Effector memory CD8-positive, alpha-beta T cell (primary cell): ENCODE measurements at places on chromosomes 12 and 14.
A peak's percentile ranks its signal among the peaks of the same experiment; 100 is the strongest.

DNA sequence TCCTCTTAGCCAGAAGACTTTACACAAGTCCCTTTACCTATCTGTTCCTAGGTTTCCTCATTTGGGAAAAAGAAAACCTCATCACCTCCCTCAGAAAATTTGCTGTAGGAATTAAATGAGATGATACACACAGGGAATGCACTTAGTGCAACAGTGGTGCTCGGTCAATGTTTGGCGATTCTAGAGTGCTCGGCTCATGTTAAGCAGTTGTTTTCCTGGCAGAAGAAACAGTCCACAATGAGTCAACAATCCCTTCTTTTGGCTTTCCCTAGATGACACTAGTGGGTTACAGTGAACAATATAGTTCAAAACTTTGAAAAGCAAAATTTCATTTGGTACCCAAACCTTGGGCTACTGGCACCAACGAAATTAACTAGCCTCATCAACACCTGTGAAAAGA is 3.9 kb upstream of the TMEM233 start:
- no peak for DNase-seq

DNA sequence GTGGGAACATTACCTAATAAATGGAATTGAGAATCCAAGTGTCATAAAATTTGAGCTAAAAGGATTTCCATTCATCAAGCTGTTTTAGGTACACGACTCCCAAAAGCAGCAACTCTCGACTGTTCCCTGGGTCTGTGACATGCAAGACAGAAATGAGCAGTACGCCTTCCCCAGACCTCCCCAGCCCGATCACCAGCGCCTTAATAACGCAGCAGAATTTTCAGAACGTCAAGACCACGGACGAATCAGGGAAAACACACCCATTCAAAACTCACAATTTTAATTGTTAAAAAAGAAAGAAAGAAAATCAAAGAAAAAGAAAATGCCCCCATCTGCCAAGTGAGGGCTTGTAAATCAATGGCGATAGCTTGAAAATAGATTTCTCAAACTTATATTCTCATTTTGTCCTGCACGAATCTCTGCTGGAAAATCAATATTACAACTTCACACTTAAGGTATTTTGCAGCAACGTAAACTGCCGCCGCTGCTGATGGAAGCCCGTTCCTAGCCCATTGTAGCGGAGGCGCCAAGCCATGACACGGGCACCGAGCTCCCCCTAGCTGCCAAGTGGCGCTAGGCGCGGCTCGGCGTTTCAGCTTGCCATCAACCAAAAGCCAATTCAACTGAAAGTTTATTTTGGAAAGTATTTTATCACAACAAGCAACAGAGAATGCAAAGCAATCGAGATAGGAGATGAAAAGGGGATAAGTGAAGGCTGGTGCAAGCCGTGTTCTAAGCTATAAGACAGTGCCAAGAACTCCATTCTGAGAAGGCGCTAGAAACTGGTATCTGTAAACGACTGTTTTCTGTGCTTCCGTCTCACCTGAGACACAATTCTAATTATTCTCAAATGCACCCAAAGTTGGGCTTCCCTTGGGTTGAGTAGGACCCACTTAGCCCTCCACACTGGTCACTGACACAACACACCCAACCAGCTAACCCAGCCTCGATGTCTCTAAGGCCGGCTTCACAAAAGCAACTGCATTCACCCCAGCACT is 5.5 kb downstream of the BCL11B start:
- DNase-seq, result peak; percentile 89

DNA sequence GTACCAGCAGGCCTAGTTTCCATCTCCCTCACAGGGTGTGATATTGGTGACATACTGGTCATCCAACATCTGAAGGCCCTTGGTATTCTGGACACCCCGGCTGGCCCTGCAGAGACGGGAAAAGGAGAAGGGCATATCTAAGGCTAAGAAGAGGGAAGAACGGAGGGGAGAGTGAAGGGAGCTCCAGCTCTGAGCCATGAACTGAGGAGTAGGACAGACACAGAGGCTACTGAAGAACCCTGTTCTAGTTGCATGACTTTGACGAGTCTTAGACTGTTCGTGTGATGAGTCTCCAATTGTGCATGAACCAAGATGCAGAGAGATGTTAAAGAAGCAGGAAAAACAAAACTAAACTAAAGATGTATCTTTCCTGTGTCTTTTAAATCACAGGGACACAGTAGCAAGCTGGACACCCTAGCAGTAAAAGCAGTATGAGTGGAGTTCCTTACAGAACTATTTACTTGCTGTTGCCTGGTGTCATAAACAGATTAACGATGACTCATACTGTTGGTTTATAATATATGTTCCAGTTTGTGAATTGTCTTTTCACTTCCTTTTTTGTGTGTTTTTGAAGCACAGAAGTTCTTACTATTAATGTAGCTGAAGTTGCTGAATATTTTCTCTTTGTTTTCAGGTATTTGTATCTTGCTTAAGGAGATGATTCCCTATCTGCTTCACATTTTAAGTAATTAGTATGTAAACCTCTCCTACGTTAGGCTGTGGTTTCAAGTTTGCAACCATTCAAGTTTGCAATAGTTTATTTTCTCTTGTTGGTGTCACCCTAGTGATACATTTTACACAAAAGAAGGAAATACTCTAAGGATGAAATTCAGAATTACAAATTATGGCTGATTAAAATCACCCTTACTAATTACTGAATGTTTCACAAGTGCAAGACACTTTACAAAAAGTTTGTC is 15.7 kb downstream of the FAR2 start:
- no peak for DNase-seq

DNA sequence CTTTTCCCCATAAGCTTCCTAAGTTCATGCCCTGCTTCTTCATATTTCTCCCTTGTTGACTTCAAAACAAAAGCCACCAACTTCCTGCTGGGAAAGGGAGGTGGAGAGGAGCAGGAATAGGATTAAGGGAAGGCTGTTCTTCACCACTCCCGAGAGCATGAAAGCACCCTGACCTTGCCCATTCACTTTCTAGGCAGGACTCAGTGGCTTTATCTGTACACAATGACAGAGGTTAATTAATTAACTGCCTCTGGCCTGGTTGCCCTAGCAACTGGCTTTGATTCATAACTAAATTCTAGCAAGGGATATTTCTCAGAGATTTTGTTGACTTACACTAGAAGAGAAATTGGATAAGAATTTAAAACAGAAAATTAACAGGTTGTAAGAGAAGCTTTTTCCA is 396.8 kb downstream of the RPS29 start:
- DNase-seq, result no peak

GRCh38 chr12:32824596-32824995 is 68.9 kb upstream of the YARS2 start:
- no peak for DNase-seq

- DNase-seq, result no peak
These were observed 251.4 kb downstream of the MSRB3 start for GRCh38 chr12:65529771-65530435.

DNA sequence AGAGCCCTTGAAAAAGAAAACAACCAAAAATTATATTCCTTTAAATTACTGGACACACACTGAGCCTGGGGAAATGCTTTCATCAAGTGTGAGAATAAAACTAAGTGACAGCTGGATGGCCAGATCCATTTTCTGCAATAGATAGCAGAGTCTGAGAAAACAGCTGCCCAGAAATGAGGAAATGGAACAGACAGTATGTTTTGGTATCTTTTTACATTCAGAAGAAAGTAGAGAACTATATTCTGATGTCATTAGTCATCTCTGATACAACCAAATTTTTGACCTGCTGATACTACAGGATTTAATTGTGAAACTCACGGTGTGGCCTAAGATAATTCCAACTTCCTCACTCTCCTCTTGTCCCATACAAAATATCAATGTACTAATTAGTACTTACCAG is 78.2 kb downstream of the HMGA2 start:
- no peak for DNase-seq

DNA sequence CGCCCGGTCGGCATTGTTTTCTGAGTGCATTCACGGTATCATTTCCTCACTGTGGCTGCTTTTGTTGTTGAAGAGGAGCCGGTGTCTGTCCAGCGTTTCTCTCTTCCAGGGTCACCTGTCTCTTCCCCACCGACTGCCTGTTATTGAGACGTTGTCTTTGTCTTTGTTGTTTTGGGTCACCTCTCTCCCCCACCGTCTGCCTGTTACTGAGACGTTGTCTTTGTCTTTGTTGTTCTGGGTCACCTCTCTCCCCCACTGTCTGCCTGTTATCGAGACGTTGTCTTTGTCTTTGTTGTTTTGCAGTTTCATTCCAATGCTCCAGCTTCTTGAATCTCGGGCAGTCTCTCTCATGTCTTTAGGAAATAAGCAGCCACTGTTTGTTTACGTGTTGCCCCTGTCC is 69.9 kb downstream of the DDX51 start:
- DNase-seq, result no peak

GRCh38 chr12:104011253-104011652 is 38.7 kb downstream of the GLT8D2 start:
- DNase-seq, result no peak

DNA sequence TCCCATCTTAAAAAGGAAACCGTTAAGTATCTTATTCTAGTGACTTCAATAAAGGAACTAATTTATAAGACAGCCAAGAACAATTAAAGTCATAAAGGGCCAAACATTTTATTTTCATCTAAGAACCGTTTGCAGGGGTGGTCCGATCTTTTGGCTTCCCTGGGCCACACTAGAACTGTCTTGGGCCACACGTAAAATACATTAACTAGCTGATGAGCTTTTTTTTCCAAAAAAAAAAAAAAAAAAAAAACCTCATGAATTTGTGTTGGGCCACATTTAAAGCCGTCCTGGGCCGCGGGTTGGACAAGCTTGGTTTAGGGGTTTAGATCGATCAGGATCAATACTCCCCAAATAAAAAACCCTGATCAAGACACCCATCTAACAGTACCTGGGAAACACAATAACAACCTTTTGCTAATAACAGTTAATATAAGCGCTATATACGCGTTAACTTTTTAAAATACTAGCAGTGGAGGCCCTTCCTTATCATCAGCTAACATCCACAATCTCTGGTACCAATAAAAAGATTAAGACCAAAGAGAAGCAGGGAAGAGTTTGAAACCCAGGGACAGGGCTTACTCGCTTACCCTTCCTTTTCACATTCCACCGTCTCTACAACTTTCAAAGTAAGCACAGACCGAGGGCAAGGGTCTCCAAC is 1.1 kb downstream of the NAP1L1 start:
- no peak for DNase-seq

- DNase-seq, result no peak
These were observed 2.0 kb upstream of the LRP1-AS start for GRCh38 chr12:57149245-57149900.

- DNase-seq, result no peak
These were observed 2.4 kb downstream of the KIF5A start for GRCh38 chr12:57552306-57552651.

GRCh38 chr12:51814311-51815088 is 34.0 kb downstream of the FIGNL2 start:
- peak; percentile 55 for DNase-seq

DNA sequence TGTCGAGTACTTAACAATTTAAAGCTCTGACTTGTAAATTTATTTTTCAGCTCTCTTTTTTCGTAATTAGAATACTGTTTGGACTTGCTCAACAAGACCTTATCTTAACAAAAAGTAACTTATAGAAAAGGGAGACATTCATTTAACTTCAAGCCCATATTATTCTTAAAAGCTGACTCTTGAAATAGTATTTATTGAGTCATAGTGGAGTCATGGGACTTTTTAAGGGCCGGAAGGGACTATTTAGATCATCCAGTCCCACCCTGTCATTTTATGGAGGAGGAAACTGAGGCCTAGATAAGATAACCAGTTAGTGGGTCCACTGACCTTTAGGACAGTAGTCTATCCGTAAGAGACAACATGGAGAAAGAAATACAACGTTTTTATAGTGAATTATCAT is 1.5 kb downstream of the RAP1B start:
- no peak for DNase-seq

DNA sequence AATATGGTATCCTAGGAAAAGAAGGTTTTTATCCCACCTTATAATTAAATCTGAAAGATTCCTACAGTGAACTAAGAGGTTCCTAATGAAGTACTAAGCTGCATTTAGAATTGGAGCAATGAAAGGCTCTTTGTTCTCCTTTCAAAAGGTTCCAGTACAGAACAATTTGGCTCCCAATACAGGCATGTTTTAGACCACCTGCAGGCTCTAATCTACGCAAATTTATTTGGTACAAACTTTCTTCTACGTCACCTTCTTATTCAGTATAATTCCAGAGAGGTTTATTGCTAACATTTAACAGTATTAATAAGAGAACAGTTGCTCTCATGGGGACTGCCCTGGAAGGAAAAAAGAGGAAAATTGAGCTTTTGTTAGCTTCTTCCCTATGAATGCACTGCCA is 37.6 kb upstream of the SLCO1C1 start:
- no peak for DNase-seq

DNA sequence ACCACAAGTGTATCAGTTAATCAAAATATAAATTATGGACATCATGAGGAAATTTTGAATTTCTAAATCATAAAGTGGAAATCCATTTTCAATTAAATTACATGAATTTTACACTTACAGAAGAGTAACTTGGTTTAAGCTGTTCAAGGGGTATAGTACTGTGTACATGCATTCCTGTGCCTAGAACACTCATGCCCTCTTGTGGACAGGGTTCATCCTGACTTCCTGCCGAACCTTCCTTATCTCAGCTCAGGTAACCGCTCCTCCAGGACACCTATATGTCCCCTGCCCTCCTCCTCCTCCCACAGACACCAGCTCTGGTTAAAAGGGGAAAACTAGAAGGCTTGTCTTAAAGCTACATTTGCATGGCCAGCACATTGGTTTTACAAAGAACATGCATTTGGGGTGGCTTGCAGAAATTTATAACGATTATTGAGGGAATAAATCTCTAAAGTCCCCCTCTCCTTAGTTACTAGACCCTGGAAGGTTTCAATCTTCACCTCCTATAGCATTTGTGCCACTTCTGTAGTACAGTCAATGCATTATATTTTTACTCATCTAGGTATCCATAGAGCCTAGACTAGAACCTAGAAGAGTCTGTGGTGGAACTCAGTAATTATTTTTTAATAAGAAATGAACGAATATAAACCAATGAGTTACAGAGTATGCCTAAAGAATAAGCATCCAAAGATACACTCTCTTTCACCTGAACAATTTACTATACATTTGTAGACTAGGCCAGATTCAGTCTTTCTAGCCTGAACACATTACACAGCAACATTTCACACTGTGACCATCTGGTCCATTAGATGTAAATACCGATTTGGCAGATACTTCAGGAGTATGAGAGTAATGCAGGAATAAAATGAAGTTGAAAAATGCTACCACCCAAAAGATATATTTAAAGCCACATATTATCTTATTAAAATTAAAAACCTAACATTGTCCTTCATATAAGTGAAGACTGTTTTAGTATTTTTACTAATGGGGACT is 345.6 kb downstream of the PAWR start:
- DNase-seq, result no peak

- DNase-seq, result no peak
These were observed 224.5 kb upstream of the PELI2 start for GRCh38 chr14:55893705-55894104.

- DNase-seq, result no peak
These were observed 1.7 kb upstream of the NUAK1 start for GRCh38 chr12:106140223-106140986.

- DNase-seq, result no peak
These were observed 427.5 kb downstream of the SNAPC1 start for GRCh38 chr14:62189698-62190097.

- DNase-seq, result no peak
These were observed 24.6 kb upstream of the BCL7A start for GRCh38 chr12:121996945-121997612.

- no peak for DNase-seq
These were observed 154.2 kb downstream of the DPF3 start for GRCh38 chr14:72739446-72740405.
